Calu3 (cell line): ENCODE measurements at places on chromosomes 7 and 10.

DNA sequence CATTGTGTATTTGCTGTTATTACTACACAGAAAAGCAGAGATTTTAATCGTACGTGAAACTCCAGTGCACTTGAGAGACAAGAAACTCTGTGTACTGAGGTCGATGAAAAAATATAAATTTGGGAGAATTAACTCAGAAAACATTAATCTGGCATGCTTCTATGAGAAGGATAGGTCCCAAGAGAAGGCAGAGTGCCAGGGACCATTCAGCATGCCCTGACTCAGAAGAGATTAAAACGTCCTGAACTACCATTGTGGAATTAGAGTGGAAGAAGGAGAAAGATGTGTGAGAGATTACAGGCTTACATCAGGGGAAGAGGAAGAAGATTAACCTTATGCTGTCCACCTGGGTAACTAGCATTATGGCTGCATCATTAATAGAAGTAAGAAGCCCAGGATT lies 72.4 kb downstream of the REEP3 start:
- no peak for DNase-seq

GRCh38 chr7:103937680-103938079 lies 51.8 kb downstream of the RELN start:
- DNase-seq, result no peak

DNA sequence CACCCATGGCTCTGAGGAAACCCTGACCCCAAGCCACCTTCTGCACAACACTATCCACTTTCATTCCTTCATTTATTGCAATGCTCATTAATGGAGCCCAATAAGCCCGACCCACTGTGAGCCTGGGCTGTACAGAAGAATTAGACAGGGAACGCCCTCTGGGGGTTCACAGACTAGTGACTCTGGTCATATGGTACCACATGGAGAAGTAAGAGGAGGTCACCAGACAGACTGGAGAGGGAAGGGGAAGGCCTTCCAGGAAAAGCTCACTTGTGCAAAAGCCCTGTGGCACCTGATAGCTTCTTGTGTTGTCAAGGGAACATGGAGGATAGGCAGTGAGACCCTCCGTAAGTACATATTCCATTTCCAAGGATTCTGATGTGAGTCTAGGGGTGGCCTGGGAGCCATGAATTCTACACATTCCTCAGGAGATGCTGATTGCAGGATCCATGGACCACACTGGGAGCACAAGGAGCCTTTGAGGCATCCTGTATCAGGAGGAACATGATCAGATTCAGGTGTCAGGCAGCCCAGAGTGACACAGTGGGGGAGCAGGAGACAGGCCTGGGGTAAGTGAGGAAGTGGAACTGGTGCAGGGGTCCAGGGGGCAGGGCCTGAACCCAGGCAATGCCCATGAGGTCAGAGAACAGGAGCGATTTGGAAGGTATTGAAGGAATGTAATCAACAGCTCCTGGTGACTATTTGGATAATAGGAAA lies 19.9 kb downstream of the TMEM72 start:
- DNase-seq, result no peak

- DNase-seq, result peak; percentile 61
Observed at GRCh38 chr7:43905209-43905946, 1.0 kb downstream of the URGCP start.

GRCh38 chr10:99983280-99983988 lies 26.3 kb downstream of the DNMBP start:
- DNase-seq, result peak; percentile 7

DNA sequence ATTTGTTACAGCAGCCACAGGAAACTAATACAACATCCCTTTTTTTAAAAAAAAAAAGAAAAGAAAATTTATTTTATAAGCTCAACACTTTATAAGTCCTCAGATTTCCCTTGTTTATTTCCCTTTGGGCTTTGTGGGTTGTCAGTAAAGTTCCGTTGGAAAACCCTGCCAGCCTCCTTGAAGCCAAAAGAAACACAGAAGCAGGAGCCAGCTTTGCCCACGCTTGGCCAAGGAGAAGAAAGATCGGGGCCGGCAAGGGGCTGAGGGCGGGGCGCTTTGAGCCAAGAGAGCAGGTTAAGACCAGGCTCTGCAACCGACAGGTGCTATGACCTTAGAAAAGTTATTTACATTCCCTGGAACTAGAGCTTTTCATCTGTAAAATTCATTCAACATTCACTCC lies 72.7 kb downstream of the RGS10 start:
- DNase-seq, result no peak

DNA sequence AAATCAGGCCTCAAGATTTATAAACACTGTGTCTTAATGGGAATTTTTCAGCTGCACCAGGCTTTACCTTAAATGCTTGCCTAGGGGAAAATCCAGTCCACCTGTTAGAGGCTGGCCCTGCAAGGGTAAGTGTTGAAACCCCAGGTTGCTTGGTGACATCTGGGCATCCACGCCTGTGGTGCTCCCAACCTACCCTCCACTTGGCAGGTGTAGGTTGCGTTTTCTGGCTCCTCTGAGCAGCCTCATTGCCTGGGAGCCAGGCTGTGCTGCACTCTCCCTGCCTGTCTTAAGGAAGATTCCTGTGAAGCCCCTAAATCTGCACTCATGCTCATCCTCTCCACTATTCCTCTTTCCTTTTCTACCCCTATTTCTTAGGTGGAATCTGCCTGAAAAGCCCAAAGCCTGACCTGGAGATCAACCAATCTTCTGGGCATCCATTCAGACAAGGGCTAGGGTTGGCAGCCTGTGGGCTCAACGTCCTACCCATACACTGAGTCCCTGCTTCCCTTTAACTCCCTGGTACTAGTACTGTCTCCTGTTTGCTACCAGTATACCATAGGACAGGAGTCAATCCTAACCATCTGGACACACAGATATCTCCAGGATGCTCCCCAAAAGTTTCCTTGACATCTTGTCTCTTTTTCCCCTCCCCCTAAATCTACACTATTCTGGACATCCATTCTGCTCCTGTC lies 150.4 kb downstream of the PDE1C start:
- DNase-seq, result no peak

- DNase-seq, result no peak
Observed at GRCh38 chr10:15605740-15606369, 113.9 kb downstream of the ITGA8 start.

- DNase-seq, result no peak
Observed at GRCh38 chr7:152419473-152420429, 16.1 kb downstream of the KMT2C start.

GRCh38 chr10:123800821-123801220 lies 90.8 kb downstream of the CPXM2 start:
- DNase-seq, result no peak

- DNase-seq, result no peak
Observed at GRCh38 chr10:49241385-49241784, 53.2 kb upstream of the TMEM273 start.

DNA sequence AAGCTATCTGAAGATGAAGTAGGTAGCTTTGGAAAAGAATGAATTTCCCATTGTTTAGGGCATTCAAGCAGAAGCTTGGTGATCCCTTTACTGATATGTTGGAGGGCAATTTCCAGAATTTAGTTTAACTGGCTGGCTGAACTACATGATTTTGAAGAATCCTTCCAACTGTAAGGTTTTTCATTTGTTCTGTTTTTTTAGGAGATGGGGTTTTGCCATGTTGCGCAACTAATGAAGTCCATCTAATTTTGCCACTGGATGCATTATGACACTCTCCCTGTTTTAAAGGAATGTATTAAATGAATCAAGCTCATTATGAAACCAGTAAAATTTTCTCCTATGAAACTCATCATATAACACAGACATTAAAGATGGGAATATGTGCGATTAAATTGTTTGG lies 6.1 kb upstream of the DDX50 start:
- no peak for DNase-seq

GRCh38 chr10:125823663-125824251 lies 411 bp downstream of the BCCIP start:
- no peak for DNase-seq

DNA sequence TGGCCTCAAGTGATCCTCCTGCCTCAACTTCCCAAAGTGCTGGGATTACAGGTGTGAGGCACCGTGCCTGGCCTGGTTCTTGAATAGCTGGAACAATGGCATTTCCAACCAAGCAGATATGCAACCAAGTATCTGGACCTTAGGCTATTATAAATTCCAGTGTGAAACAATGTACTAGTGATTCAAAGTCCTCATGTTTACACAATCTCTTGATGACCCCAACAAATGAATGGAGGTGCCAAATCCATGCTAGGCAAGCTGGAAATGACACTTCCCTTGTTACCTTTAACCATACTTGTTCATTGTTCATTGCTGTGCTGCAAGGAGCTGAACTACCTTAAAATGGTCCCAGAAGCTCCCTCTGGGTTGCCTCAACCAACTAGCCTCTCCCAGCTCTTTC lies 282.2 kb upstream of the KLF14 start:
- DNase-seq, result no peak
